ENCODE measurements at places on chromosomes 7 and 10.

GRCh38 chr10:131272897-131273451 is 38.5 kb downstream of the TCERG1L start:
- no peak for DNase-seq

DNA sequence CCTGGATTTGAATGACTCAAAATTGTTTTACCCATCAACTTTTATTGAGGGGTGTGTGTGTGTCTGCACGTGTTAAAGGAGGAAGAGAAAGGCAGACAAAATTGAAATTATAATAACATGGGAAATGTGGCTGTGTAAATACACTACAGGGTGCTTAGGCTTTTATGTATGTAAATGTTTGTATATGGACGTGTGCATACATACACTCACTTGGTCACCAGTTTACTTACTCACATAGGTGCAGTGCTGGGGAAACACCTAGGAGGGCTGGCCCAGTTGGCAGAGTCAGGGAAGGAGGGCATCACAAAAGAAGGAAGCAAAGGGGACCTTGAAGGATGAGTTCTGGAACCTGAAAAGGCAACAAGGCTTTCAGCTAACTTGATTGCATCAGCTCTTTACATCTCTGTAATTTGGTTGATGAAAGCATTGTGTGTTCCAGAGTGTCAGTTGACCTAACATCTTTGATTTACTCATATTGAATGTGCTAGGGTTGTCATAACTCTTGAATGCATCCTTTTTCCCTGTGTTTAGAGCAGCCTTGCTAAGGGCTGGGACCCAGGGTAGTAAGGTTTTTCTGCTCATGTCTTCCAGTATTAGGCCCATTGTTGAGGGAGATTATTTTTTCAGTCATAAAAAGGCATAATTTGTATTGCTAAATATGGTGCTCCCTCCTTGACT is 10.2 kb downstream of the WDR11 start:
- no peak for DNase-seq

- DNase-seq: no peak
Measured at GRCh38 chr7:108257954-108258353, 127.8 kb upstream of the LAMB4 start.

DNA sequence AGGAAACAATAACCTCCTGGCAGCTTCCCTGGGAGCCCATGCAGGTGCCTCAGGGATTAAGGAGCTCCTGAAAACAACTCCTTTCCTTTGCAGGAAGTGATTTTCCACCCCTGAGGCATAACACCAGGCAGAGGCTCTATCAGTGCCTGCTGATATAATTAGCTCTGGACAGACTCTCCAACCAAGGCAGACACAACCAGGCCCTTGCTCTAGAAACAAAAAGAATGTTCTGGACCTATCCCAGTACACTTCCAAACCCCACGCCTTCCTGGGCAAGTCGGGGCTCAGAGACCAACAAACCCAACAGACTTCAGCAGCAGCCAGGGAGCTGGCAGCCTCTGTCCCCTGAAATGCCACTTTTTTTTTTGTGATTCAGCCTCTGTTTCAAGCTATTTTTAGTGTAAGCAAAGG is 247.1 kb downstream of the KCNMA1 start:
- DNase-seq: no peak
